Sciatic nerve (tissue), 2 donors: ENCODE measurements at places on chromosomes 13 and 19. TPM values are rescaled to one million over a fixed set of nuclear protein-coding genes. Genes with fewer than 3 reads are reported as not detected.
A peak's percentile ranks its signal among the peaks of the same experiment; 100 is the strongest.

The PLEKHA4 gene
- total RNA-seq = 519 TPM

The NCCRP1 gene
- total RNA-seq = not detected

The LRRC63 gene
- total RNA-seq = 0.49 TPM

The NKPD1 gene
- total RNA-seq = not detected

The KIR3DL2 gene
- not detected for total RNA-seq

The KIRREL2 gene
- total RNA-seq = 0.13 TPM

The CLEC17A gene
- 0.76 TPM for total RNA-seq

DNA sequence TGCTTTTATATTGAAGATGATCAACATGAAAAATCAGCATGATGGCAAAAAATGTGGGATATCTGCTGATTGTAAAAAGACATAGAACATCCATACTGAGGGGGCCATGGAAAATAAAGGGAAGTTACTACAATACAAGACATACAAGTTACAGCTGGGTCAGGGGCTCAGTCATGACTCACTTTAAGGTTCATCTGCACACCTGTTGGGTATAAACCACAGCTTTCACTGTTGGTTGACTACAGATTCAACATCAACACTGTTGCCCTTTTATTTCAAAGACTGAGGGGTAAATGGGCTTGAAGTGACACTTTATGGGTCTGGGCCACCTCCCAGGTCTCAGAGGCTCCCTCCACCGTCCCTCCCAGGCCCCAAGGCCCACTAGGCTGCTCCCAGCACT is 98.1 kb upstream of the IRS2 start:
- no peak for DNase-seq

GRCh38 chr13:76455960-76456359 is 430.2 kb downstream of the KCTD12 start:
- DNase-seq = no peak

DNA sequence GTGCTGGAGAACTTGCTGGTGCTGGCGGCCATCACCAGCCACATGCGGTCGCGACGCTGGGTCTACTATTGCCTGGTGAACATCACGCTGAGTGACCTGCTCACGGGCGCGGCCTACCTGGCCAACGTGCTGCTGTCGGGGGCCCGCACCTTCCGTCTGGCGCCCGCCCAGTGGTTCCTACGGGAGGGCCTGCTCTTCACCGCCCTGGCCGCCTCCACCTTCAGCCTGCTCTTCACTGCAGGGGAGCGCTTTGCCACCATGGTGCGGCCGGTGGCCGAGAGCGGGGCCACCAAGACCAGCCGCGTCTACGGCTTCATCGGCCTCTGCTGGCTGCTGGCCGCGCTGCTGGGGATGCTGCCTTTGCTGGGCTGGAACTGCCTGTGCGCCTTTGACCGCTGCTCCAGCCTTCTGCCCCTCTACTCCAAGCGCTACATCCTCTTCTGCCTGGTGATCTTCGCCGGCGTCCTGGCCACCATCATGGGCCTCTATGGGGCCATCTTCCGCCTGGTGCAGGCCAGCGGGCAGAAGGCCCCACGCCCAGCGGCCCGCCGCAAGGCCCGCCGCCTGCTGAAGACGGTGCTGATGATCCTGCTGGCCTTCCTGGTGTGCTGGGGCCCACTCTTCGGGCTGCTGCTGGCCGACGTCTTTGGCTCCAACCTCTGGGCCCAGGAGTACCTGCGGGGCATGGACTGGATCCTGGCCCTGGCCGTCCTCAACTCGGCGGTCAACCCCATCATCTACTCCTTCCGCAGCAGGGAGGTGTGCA is 587 bp downstream of the S1PR4 start:
- DNase-seq = peak; percentile 54

- no peak for DNase-seq
Measured at GRCh38 chr19:17097593-17098126, 22.1 kb downstream of the MYO9B start.

- peak; percentile 53 for DNase-seq
Measured at GRCh38 chr13:113906571-113906970, 42.7 kb upstream of the GAS6 start.

DNA sequence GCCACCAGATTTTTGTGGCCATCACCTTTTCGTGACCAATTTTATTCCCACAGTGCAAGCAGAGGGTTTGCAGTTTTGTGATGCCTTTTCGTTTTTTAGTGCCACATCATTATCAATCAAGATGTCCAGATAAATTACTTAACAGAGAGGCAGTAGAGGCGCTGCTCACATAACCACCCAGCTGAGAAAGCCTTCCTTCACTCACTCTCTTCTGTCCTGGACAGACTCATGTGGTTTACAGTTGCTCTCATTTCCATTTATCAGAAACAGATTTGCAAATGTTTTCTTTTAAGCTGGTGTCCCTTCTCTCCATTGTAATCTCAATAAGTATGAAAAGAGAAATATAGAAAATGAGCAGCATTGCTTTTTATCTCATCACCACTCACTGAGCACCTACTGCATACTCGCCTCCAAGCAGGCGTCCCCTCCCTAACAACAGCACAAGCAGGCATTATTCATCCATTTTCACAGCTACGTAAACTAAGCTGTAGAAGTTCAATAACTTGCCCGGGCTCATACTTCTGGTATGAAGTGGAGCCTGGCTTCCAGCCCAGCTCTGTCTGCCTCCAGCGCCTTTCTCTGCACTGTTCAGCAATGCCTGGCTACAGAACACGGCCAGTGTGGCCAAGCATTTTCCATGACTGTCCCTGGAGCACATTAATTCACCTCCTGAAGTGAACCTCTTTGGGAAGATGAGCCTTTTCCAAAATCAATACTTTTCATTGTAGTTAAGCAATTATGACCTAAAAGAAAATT is 34.6 kb upstream of the KATNAL1 start:
- peak; percentile 92 for DNase-seq

DNA sequence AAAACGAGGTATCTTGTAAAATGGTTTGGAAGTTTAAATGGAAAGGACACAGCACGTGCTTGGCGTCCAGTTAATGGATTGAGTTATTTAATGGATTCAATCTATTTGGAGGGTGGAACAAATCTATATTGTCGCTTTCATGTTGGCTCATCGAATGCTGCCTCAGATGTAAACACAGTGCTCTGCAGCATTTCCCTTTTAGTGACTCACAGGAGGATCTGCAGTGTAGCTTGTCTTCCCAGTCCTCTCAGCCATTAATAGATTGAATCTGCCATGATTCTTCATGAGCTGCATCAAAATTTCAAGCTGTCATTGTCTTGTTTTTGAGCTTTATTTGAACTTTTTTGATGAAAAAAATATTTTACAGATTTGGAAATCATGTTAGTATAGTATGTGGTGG is 44.7 kb downstream of the DHRS12 start:
- DNase-seq = no peak

- no peak for DNase-seq
Measured at GRCh38 chr13:113748862-113749451, 10.1 kb upstream of the TMEM255B start.

GRCh38 chr13:44013758-44014291 is 134.1 kb downstream of the LACC1 start:
- no peak for DNase-seq

DNA sequence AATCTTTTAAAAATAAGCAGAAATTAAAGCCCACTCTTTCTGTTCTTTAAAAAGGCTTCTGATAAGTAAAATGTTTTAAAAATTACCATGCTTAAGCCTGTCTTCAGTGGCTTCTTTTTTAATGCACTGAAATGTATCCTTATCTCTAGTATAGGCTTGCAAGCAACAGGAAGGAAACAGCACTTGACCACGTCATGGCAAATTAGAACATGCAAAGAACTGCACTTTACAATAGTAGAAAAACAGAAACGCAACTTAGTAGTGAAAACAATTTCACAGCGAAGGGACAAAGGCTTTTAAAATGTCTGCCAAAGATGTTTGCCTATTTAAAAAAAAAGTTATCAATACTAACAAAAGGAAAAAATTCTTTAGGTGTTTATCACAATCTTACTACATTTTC is 36.3 kb downstream of the ELF1 start:
- no peak for DNase-seq

DNA sequence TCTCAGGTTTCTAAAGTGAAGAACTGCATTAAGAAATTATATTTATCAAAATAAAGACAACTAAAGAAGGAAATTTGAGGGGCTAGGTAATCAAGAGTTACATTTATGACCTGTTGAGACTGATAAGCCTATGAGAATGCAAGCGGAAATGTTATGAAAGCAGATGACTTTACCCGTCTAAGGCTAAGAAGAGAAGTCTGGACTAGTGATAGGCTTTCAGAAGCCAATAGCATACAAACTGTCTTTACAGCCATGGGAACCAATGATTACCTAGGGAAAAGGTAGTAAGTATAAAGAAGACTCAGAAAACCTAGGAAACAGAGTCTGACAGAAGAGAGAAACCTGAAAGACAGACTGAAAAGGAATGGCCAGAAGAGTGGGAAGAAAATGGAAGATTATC is 11.2 kb downstream of the TSC22D1 start:
- no peak for DNase-seq

DNA sequence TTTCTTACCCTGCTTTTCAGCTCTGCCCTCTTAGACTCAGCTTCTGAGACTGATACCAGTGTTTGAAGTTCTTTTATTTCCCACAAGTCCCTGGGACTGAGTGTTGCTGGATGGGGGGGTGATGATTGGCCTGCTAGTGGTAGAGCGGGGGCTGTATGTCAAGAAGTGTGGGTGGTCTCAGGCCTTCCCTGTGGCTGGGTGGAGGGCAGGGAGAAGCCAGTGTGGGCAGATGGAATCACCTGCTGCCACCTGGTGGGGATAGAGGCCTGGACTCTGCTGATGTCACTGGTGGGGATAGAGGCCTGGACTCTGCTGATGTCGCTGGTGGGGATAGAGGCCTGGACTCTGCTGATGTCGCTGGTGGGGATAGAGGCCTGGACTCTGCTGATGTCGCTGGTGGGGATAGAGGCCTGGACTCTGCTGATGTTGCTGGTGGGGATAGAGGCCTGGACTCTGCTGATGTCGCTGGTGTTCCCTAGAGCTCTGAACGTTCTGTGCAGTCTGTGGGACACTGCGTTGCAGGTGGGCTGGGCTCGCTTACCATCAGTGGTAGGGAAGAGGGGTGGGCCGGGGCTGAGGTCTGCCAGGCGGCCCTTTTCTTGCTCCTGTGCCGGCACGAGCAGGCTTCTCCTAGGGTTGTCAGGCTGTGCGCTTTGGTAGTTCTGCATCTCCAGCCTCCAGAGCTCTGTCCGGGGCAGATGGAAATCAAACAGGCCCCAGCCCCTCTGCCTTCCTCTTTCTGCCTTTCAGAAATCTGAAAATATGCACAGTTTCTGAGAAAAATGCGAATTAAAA is 101.3 kb downstream of the ARHGEF7 start:
- peak; percentile 68 for DNase-seq

DNA sequence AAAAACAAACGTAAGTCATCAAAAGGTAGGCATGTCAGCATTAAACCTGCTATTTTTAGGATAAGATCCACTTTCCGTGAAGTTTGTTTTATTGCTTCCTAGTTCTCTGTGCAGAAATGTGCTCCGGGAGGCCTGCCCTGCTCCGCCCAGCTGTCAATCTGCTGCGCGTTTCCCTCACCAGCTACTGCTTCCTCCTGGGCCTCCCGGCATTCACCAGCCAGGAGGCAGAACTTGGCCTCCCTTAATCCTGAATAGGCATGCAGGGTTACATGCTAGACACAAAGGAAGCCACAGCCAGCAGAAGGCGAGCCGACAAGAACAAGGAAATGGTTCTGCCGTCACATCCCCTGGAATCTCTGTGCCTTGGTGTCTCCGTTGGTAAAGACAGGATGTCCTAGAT is 386.2 kb downstream of the IRS2 start:
- no peak for DNase-seq

- no peak for DNase-seq
Measured at GRCh38 chr13:38899571-38899970, 91.1 kb downstream of the STOML3 start.

DNA sequence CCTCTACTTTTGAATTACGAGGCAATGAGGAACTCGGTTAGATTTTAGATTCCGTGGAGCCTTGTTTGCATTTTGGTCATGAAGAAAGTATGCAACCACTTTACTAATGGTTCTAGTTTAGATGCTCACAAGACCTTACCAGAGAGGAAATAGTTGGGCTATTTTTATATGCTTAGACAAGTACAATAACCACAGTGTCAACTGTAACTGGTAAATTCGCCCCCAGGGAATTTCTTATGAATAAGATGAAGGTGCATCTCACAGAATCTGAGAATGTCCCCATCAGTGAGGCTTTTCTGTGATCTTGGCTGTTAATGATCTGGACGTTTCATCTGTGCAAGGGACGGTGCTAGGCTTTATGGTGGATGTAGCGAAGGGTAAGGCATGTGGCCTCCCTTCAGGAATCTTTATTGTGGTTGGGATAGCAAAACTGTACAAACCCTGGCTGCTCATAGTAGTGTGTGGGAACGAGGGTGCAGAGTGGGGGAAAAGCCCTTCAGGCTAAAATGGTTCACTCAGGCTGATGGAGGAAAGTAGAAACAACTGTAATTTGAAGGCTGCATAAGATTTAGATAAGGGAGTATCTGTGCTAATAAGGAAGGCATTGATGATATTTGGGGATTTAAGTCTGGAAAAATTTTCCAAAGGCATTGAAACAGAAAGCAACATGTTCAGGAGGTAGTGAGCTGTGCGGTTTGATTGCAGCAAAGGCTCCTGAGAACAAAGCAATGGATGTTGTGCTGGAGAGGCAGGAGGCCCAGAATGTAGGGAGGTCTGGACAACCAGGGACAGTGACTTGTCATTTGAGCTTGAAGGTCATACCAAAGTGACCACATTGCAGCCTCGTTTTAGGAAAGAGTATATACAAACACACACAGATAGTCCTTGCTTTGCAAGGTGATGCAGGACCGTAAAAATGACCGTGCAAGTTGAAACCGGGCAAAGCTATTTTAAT is 28.4 kb downstream of the UBAC2 start:
- DNase-seq = no peak

DNA sequence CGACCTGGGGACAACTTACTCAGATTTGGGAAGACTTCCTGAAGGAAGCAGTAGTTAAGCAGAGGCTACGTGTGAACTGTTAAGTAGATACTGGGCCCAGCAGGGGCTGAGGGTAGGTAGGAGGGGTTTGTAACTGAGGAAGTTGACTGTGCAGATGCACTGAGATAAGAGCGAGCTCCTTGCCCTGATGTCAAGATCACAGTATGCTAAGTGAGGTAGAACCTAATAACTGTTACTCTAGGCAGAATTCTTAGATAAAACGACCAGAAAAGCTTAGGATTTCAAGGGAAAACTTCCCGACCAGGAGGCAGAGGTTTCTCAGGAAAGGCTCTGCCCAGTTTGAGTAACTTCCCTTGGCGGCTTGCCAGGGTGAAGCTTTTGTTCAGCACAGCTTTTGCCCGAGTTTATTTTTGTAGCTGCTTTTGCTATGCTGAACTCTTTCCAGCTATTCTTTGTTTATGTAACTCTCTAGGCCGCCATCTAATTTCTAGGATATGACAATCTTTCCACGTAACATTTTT is 632.1 kb downstream of the DIAPH3 start:
- DNase-seq = peak; percentile 91
